ENCODE measurements at places on chromosomes 16 and 17.

- DNase-seq: no peak
These were observed 1.2 kb downstream of the CCL23 start for GRCh38 chr17:36016555-36016954.

GRCh38 chr17:72392056-72393010, 271.5 kb downstream of the SOX9 start:
- DNase-seq: no peak

- peak; percentile 76 for DNase-seq
These were observed 598 bp downstream of the INPP5K start for GRCh38 chr17:1515640-1516387.

DNA sequence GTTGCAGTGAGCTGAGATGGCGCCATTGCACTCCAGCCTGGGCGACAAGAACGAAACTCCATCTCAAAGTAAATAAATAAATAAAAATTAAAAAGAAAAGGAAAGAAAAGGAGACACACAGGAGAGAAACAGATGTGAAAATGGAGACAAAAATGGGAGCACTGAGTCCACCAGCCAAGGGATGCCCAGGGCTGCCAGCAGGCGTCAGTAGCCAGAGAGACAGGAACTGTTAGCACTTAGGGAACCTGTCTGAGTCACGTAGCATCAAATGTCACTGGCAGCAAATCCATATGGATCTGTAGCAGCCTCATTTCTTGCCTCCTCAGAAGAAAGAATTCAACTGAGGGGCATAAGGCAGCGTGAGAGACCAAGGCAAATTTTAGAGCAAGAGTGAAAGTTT, 79.7 kb downstream of the CYLD start:
- no peak for DNase-seq

- no peak for DNase-seq
These were observed 7.2 kb upstream of the PDK2 start for GRCh38 chr17:50087912-50088405.

- no peak for DNase-seq
These were observed 294.7 kb downstream of the SEC14L1 start for GRCh38 chr17:77435272-77436057.

GRCh38 chr17:17386094-17386800, 83.1 kb downstream of the NT5M start:
- DNase-seq: no peak

DNA sequence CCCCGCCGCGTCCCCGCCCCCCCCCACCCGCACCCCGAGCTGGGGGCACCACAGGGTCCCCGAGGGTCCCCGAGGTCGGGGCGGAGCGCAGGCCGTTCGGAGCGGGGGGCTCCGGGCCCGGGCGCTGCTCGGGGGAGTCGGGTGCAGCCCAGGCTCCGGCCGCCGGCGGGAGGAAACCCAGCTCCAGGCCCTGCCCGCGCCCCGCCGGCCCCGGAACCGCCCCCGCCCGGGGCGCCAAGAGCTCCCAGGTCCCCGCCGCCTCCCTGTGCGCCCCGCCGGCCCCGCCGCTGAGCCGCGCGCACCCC, 33.2 kb upstream of the RPH3AL start:
- no peak for DNase-seq

Measured in urinary bladder (tissue), 4 donors.